ENCODE measurements at places on chromosomes 1 and 21. TPM values are rescaled to one million over a fixed set of nuclear protein-coding genes. Genes with fewer than 3 reads are reported as not detected.

DNA sequence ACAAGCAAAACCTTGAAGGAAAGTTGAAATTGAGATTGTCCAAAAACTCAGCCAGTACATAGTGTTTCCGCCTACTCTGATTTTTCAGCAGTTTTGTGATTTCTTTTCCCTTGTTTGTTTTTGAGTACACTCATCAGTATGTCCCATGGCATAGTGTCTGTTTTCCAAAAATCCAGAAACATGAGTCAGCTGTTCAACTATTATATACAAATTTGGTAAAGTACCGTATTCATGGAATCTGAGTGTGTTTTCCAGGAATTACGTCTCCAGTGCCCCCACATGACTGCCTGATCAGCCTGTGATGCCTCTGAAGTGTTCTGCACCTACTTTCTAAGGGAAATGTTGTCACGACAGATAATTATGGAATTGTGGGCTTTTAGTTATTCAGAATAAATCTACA lies 186.8 kb downstream of the LTN1 start:
- peak; percentile 34 for DNase-seq

- no peak for DNase-seq
These were observed 25.5 kb downstream of the SLC2A1 start for GRCh38 chr1:42933060-42933586.

GRCh38 chr1:41493117-41493536 lies 8.6 kb upstream of the EDN2 start:
- DNase-seq, result no peak

- DNase-seq, result no peak
These were observed 110.1 kb downstream of the OLFML2B start for GRCh38 chr1:161913482-161914140.

DNA sequence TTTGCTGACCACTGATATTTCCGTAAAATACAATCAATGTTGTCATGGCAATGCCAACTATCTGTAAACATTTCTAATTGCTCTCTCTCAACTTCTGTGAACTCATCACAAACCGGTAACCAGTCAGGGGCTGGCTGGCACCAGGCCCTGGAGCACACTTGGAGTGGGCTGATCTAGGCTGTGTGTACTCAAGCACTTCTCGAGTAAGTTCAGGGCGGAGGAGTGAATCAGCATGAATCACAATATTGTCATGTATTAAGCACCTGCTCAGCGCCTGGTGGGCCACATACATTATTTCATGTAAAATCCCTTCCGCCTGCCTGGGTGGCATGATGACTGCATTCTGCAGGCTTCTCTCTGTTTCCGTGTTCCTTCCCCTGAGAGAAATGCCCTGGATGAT lies 212.4 kb downstream of the FOXD2 start:
- DNase-seq, result no peak

GRCh38 chr1:118978914-118979701 lies 9.0 kb downstream of the TBX15 start:
- peak; percentile 46 for DNase-seq

GRCh38 chr1:170376801-170377385 lies 155.1 kb upstream of the GORAB start:
- peak; percentile 78 for DNase-seq

DNA sequence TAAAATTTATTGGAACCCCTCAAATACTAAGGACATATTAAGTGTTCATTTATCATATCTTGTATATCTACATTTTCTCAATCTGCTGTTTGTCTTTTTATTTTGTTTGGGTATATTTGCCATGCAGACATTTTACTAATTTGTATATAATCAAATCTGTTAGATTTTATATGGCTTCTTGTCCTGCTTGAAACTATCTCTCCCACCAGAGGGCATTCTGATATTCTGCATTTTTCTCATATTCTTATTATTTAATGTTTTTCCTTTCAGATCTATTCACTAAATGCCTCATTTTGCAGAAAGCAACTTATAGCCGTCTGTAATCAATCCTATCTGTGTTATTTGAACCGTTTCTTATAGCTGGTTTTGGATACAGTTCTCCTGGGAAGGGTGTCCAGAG lies 745.5 kb downstream of the LRRIQ3 start:
- DNase-seq, result peak; percentile 26

DNA sequence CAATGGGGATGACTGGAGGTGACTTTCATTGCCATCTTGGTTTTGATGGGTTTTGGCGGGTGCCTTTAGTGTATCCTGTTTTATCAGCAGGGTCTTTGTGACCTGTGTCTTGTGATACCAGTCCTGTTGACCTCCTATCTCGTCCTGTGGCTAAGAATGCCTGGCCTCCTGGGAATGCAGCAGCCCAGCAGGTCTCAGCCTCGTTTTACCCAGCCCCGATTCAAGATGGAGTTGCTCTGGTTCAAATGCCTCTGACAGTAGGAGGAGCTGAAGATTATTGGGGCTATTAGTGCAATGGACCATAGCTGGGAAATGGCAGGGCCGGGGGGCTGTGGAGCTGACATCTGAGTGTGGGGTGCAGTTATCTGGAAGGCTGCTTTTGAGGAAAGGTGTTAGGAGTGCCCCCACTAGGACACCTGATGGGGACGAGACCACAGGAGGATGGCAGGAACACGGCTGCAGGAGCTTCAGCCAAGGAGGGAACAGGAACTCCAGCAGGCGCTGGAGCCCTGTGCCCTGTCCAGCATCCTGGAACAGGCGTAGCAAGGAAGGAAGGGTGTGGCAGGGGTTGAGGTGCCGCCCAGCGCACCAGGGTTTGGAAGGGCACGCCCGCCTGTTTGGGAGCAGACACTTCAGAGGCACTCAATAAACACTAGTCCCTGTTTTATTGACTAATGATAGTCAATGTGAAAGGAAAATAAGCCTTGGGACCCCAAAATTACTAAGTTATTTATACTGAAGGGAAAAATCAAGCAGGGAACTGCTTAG lies 15.3 kb upstream of the AGPAT3 start:
- DNase-seq, result no peak

DNA sequence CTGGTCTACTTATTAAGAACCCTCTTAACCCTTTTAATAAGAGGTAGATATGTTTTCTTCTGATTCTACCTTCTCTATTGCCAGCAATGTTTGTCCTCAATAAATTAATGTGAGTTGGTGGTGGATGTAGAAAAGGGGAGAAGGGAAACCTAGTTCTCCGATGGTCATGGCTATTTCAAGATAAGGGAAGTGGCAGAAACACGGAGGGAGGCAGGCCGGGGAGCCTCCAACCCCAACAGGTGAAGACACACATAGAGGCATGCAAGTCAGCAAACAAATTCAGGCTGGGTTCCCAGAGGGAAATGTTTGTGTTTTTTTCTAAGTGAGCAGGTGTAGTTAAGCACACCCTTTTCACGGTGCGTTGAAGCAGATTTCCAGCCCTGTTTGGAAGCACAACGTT lies 31.0 kb upstream of the CLDN14 start:
- no peak for DNase-seq

DNA sequence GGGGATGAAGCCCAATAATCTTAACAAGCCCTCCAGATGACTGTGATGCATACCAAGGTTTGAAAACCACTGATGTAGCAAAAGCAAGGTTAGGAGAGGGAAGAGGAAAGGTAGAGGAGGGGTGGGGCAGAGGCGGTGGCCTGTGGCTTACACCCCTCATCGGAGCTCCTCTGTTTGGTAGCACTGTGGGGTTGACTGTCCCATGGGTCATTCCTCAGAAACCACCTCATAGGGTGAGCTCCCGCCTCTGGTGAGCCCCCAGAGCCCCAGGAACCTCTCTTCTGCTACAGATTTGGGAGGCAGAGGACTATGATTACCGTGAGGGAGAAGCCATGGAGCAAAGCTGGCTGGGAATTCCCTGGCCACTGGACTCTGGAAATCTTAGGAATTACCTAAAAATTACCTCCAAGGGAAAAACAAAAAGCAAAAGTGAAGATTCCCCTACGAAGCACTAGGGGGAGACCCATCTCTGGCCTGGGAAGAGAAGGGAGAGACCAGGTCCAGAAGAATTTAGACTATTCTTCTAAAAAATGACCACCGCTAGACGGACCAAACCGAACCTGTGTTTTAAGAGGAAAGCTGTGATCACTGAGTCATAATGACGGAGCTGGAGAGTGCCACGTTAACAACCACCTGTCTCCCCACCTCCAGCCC lies 1.5 kb upstream of the RASSF5 start:
- DNase-seq, result no peak

GRCh38 chr1:172948457-172948856 lies 102.3 kb downstream of the TNFSF18 start:
- DNase-seq, result no peak

DNA sequence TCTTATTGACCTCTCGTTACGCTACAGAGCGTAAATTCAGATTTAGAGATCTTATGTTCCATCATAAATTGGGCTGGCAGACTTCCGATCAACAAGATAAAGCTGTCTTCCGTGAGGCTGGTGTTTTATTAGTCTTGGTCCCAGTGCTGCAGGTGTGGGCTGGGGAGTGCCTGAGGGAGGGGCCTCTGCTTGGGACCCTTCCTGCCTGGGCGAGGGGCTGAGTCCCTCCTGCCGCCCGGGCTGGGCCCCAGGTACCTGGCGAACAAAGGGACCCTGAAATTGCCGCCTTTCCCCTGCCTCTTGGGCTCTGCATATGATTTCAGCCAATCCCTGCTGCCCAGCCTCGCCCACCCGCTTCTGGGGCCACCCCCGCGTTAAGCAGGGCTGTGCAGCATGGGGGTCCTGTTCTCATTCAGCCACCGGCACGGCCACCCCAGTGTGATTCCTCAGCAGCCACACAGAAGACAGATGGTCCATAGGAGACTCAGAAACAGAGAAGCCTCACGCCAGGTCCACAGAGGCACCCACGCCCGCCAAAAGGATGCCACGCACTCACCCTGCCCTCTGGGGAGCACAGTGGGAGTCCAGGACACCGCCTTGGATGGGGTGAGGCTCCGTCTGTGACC lies 6.1 kb upstream of the SAMD11 start:
- DNase-seq, result no peak

GRCh38 chr1:241495741-241496140 lies 23.8 kb downstream of the FH start:
- DNase-seq, result peak; percentile 5

- DNase-seq, result no peak
These were observed 151.9 kb downstream of the NTPCR start for GRCh38 chr1:233102341-233102740.

DNA sequence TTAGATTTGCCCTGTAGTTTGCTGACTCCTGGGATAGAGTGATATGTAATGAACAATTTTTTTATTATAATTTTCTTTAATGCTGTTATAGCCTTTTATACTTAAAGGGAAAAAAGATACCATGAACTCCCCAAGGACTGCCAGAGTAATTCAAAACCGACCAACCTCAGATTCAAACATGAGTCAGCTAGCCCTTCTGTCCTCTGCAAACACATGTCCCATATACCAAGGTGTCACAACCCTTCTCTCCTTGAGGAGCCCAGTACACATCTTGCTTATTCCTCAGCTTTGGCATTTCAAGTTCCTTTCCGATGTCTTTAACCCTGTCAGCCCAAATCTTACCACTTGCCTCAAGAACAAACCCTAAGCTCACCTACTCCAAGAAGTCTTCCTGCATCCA lies 184.9 kb downstream of the KCNH1 start:
- no peak for DNase-seq

- DNase-seq, result no peak
These were observed 75.9 kb downstream of the VWA5B1 start for GRCh38 chr1:20366463-20367115.

DNA sequence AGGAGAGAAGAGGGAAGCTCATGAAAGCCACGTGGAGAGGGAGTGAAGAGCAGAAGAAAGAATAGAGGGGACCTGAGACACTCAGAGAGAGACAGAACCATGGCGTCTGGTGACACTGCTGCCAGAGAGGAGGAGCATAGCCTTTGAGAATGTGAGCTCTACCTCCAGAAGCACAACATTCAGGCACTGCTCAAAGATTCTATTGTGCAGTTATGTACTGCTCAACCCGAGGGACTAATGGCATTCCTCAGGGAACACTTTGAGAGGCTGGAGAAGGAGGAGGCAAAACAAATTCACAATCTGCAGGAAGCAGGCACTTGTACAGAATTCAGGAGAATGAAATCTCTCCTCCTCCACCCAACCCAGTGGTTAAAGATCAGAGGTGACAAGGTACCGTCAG lies 45.1 kb downstream of the BTBD8 start:
- peak; percentile 1 for DNase-seq

GRCh38 chr21:33839167-33839716 lies 76.4 kb downstream of the ATP5PO start:
- DNase-seq, result no peak

DNA sequence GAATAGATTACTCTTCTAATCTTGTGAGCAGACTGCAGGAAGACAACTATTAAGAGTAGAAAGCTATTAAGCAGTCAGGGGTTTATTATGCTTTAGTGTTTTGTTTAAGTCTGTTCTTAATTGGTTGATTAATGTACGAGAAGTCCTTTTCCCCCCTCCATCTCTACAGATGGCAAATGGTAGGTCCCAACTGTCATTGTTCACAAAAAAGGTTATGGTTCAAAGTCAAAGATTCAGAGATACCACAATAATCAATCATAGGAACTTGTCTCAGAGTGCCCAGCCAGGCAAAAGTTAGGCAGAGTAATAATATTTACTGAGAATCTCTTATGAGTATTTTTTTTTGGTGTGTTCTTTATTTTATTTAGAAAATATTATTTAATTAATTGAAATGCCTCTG lies 26.8 kb downstream of the NFIA start:
- DNase-seq, result no peak

DNA sequence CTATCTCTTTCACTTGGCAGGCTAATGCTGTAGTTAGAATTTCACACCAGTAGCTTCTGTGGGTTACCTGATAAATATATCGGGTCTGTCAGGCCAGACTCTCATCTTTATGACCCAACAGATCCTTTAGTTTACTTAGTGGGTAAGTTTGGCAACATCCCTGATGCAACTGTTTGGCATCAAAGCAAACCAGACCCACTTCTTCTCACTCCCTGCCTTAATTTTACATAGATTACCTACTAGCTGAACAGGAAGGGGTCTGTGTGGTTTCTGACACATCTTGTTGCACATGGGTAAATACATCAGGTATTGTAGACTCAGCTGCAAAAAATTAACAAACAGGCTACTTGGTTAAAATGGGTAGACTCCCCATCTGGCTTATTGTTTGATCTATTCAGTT lies 3.2 kb upstream of the GUK1 start:
- no peak for DNase-seq

- DNase-seq, result no peak
These were observed 218.2 kb downstream of the NRIP1 start for GRCh38 chr21:14846621-14847020.

- DNase-seq, result no peak
These were observed 55.1 kb upstream of the CR2 start for GRCh38 chr1:207398986-207399385.

- DNase-seq, result no peak
These were observed 33.0 kb downstream of the DHRS3 start for GRCh38 chr1:12584900-12585525.

The AADACL3 gene
- not detected for total RNA-seq

The GPR61 gene
- 1.4 TPM for total RNA-seq

The SPRR2A gene
- not detected for total RNA-seq

The TBX19 gene
- total RNA-seq, result 0.80 TPM

The MPL gene
- total RNA-seq, result 0.09 TPM

The OR2G6 gene
- total RNA-seq, result not detected

The CHIA gene
- total RNA-seq, result not detected

The ANKRD34A gene
- total RNA-seq, result 0.22 TPM

The FBLIM1 gene
- total RNA-seq, result 17.3 TPM

The DCST1 gene
- not detected for total RNA-seq

The HSD3B2 gene
- not detected for total RNA-seq

The IGFN1 gene
- total RNA-seq, result 1.2 TPM

The LYPD8 gene
- not detected for total RNA-seq

The DDI2 gene
- 20.6 TPM for total RNA-seq

The PIP5K1A gene
- total RNA-seq, result 27.1 TPM

The OLFML3 gene
- total RNA-seq, result 194 TPM

The MYOG gene
- total RNA-seq, result 480 TPM
